CD4-positive, alpha-beta T cell (primary cell): ENCODE measurements at places on chromosomes 2 and 18.

- DNase-seq, result no peak
These were observed 79.9 kb downstream of the ALK start for GRCh38 chr2:29841386-29842004.

GRCh38 chr2:200040831-200041230 lies 85.4 kb downstream of the MAIP1 start:
- DNase-seq, result no peak

- no peak for DNase-seq
These were observed 22.0 kb downstream of the MYL12B start for GRCh38 chr18:3283908-3284307.

DNA sequence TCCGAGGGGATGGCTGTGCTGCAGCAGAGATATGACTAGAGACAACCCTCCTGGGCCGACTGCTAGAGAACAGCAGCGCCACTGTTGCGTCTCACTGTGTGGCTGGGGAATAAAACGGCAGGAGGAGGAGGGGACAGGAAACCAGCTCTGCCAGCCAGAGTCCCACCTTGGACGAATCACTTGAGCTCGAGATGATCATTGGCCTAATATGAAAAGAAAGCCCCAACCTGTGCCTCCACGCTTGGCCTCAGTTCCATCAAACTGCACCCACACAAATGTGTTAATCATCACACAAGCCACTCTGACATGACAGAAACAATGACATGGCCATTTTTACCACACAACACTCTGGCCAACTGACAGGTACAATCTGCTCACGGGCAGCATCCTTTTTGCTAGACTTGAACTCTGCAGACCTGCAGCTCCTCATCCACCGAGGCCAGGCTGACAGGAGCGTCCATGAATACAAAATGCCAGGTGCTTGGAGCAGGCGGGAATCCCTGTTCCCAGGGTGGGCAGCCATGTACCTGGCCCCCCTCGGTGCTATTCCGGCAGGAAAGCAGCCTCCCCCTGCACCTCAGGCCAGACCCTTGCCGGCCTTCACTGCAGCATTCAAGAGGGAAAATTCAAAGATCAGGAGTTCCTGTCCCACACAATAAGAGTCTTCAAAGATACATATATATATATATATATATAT lies 52.3 kb downstream of the PARD6G start:
- DNase-seq, result no peak

- DNase-seq, result no peak
These were observed 290.5 kb downstream of the GULP1 start for GRCh38 chr2:188582211-188582610.

- no peak for DNase-seq
These were observed 57.9 kb downstream of the COL4A3 start for GRCh38 chr2:227222292-227222691.

DNA sequence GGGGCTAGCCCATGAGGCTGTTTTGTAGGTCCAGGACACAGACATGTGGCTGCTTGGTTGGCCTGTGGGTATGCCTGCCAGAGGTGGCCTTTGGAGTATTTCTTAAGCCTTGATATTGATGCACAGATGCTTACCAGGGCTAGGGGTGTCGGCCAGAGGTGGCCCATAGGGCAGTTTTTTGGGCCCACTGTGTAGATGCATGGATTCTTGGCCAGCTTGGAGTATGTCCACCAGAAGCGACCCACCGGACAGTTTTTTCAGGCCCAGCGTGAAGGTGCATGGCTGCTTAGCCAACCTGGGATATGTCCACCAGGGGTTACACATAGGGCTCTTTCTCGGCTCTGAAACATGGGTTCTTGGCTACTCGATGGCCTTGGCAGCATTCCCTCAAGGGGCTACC lies 1199.1 kb downstream of the CNTNAP5 start:
- DNase-seq, result no peak

DNA sequence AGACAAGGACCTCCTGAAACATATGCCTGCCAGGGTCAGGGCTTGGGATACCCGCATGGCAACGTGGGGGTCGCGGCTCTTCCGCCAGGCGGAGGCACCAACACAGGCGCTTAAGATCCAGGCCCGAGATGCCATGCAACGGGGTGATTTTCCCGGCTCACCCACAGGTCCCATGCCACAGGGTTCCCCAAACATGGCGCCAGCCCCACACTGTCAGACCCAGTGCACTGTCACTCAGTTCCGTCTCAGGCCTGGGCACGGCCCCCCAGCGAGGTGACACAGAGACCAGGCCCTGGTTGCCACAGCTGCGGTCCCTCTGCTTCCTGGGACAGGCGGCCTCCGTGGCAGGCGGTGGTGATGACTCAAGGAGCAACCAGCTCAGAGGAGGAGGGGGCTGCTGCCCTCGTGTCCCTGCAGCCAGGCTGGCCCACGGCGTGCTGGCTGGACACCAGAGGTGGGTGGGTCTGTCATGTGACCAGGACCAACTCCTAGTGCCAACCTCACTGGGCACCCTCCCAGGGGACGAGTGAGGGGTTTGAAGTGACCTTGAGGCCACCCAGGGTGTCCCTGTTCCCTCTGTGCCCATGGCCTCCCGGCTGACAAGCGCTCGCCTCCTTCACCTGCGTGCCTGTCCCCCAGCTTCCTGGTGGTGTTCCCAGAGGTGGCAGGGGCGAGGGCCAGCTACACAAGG lies 4.9 kb downstream of the PDCD1 start:
- no peak for DNase-seq

GRCh38 chr2:915979-916378 lies 34.7 kb upstream of the SNTG2 start:
- DNase-seq, result no peak

DNA sequence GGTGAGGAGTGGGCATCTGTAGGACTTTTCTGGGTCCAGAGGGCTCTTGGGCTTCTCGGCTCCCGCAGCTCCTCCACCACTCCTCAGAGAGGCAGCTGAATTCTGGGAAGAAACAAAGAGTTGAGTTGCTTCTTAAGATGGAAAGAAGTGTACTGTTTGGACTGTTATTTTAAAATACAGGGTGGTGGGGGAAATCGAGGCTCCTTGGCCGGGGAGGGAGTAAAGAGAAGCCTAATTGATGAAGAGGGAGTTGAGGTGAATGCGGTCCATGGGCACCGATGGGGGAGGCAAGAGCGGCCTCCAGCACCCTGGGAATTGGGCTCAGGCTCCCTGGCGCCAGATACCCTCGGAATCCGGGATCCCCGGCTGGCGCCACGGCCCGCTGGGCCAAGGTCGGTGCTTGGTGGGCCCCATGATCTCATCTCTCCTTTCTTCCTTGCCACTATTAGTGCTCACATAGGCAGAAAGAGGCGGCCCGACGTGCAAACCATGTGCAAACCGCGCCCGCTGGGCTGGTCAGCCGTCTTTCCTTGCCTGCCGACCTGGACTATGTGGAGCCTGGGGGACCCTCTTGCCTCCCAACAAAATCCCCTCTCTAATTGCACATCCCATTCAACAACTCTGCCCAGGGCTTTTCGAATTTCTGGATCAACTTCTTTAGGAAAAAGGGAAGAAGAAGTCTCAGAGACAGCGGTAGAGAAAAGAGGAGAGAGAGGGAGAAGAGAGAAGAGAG lies 604 bp upstream of the SIX3 start:
- no peak for DNase-seq

GRCh38 chr2:146324951-146325350 lies 1519.9 kb upstream of the ACVR2A start:
- no peak for DNase-seq

DNA sequence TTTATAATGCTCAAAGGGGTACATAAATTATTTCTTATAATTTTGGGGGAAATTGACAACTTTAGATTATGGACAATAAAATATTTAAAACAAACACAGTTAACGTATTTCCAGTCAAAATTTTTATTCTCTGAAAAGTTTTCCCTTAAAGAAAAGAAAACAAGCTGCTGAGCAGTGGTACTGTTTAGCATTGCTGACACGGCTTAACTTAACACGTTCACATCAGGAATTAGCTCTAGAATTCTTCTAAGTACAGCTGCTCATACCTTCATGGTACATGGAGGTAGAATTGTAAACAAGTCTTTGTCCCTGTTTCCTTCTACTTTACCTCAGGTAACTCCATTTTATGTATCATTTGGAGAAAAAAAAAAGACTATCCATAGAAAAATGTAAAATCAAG lies 2.0 kb downstream of the SLC38A11 start:
- DNase-seq, result no peak

GRCh38 chr2:229173825-229174359 lies 97.2 kb downstream of the PID1 start:
- no peak for DNase-seq

DNA sequence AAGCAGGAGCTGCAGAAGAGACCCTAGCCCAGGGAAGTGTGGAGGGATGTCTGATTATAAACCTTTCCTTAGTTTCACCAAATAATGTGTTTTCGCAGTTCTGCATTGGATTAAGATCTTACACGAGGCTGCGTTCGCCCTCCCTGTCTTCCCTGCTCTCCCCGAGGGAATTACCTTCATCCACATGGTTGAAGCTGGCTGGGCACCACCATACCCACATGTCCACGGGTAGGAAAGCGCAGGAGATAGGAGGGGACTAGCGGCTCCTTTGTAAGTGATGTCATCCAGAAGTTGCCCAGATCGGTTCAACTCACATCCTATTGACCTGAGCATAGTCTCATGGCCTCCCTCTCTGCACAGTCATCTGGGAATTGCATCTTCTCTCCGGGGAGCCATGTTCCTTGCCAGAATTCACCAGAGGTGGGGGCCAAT lies 1.1 kb downstream of the TTL start:
- DNase-seq, result peak; percentile 12

DNA sequence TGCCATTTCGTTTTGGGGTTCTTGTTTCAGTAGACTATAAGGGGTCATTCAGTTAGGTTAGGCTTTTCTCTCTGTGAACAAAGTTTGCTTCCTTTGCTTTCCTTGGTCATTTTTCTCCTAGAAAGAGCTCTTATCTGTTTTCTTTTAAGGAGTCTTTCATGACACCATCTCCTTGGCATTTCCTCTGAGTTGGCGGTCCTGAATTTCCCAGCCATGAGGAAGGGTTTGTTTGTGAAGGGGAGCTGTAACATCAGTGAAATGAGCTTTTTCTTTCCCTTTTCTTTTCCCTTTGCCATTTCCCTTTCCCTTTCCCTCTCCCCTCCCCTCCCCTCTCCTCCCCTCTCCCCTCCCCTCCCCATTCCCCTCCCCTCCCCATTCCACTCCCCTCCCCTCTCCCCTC lies 61.7 kb downstream of the MAP4K4 start:
- no peak for DNase-seq

GRCh38 chr18:37853706-37854105 lies 288.1 kb upstream of the CELF4 start:
- no peak for DNase-seq

DNA sequence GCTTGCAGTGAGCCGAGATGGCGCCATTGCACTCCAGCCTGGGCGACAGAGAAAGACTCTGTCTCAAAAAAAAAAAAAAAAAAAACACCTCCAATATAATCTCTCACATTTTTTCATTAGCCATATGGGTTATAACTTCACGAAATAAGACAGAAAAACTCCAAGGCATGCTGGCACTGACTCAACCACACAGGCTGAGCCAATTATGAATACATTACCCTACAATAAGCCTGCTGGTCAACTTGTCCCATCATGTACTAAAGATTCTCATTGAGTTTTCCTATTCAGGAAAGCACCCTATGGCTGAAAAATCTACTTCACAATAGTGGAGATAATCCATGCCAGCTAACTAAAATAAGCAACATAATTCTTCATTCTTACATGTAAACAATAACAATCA lies 12.8 kb upstream of the MAP3K20 start:
- no peak for DNase-seq

- no peak for DNase-seq
These were observed 47.9 kb upstream of the RAB12 start for GRCh38 chr18:8561123-8561910.

GRCh38 chr2:179950391-179950790 lies 56.7 kb downstream of the CWC22 start:
- no peak for DNase-seq

GRCh38 chr2:119290859-119291587 lies 67.4 kb downstream of the STEAP3 start:
- peak; percentile 73 for DNase-seq

DNA sequence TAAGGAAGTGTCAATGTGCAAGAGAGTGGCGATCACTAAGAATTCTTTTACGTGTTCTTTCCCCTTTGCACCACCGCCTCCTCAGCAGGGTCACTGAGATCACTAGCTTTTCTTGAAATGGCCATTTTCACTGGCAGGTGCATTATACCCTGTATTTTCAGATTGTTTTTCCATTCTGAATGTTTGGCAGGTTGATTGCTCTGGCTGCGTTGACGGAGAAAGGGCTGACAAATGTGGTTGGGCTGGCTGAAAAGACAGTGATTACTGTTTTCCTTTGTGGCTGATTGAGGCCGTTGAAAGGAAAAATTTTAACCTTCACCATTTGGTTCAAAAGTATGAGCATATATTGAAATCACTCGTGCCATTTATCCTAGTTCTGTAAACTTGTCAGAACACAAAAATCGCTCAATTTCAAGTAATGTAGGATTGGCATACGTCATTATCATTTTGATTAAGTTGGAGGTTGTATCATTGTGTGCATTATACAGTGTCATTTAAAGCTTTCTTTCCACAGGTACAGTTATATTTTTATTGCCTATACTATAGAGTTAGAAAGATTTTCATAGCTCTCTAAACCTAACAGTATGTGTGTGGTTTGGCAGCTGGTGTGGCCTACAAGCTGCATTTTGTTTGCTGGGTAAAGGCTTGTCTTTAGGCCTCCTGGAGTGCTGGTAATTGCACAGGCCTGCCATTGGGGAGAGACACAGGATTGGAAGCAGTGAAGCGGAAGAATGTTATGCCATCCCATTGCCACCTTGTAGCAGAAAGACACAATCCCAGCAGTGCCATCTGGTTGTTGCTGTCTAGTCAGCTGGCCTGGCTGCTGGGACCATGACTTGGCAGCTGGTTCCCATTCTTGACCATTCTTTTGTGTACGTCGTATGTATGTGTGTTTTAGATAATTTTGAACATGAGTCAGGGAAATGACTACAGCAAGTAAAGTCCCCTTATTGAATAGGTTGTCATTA lies 36.7 kb downstream of the DYNC1I2 start:
- no peak for DNase-seq

DNA sequence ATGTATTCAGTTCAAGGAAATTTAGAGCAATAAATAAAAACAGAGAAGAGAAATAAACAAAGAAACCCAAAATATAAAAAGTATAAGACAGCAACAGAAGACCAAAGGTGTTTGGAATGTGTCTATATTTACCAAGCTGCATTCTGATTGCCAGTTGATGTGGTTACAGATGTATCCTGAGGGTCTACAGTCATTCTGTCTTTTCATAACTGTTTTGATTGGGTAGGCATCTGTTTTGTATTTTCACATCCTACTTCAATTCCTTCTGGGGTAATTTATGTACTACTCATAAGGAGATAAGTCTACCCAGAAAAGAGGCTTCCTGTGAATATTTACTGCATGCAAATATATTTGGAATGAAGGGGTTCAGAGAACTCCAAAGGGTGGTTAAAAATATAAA lies 596.8 kb upstream of the GCFC2 start:
- DNase-seq, result no peak

- DNase-seq, result no peak
These were observed 65.9 kb downstream of the MGAT5 start for GRCh38 chr2:134319596-134320254.

- no peak for DNase-seq
These were observed 167.8 kb upstream of the LYPD1 start for GRCh38 chr2:132837769-132838168.

GRCh38 chr2:10267551-10268465 lies 34.9 kb upstream of the HPCAL1 start:
- DNase-seq, result no peak
